NCI-H226 (cell line): ENCODE measurements at places on chromosomes 12 and 14.

GRCh38 chr12:29508949-29509348 is 11.5 kb upstream of the OVCH1 start:
- DNase-seq = no peak

- DNase-seq = peak; percentile 88
Observed at GRCh38 chr14:100439781-100440180, 116.6 kb downstream of the SLC25A47 start.

- peak; percentile 82 for DNase-seq
Observed at GRCh38 chr12:92439420-92439805, 263.4 kb upstream of the PLEKHG7 start.

- no peak for DNase-seq
Observed at GRCh38 chr14:98877065-98877464, 394.9 kb downstream of the BCL11B start.

DNA sequence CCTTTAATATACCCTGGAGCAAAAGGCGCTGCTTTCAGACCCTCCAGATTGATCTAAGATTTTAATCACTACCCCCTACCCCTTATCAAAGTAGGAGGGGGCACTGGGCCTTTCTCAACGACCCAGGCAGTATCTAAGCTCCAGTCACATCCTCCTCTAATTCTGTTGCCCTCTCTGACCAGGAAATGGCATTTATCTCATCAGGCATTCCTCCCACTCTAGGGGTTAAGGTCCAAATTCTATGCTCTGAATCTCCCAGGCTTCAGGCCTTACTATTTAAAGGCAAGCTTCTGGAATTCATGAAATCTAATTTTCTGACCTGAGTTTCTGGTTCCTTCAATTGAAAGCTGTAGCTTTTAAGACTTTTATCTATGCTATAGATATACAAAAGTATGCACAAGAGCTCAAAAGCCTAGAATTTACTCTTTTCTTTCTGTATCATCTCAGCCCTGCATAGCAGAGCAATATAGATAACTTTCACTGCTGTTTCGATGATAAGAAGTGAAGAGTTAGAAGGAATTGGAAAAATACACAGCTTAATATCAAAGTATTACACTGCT is 622.9 kb downstream of the RPS29 start:
- DNase-seq = no peak

DNA sequence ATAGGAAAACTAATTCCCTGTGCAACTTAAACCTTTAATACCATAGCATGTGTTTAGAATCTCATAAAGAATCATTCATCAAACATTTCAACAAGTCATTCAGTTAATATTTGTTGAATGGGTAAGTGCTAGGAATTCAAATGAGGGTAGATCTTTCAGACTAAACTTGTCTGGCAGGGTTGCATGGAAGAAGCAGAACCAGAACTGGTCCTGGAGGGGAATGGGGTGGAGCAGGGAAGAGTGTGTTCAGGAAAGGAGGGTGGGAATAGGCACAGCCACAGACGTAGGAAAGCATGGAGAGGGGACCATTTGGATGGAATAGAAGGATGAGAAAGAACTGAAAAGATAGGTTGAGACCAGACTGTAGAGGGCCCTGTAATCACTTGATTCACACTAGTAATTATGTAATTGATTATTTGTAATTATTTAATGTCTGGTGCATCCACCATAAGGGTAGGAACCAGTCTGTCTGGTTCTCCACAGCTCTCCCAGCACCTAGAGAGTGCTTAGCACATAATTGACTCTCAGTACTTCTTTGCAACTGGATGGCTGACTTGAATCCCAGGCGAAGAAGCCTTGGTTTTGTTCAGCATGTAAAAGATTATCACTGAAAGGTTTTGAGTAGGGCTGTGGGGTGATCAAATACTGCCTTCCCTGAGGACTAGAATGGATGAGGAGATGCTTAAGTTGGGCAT is 3.0 kb upstream of the MAP3K9 start:
- no peak for DNase-seq

DNA sequence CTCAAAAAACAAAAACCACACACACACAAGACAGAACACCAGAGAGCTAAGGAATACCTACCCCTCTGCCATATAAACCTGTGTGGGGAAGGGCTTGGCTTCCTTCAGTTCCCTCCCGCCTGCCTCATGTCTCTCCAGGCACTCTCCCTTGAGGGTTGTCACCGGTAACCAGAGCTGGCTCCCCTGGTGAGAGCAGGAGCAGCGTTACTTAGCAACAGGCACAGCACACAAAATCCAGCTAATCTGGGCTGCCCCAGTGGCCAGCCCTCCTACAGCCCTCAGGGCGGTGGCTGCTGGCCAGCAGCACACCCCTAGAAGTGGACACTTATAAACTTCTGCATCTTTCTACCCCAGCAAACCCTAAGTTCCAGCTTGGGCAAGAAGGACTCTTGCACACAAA is 21.6 kb upstream of the NR4A1 start:
- peak; percentile 57 for DNase-seq

DNA sequence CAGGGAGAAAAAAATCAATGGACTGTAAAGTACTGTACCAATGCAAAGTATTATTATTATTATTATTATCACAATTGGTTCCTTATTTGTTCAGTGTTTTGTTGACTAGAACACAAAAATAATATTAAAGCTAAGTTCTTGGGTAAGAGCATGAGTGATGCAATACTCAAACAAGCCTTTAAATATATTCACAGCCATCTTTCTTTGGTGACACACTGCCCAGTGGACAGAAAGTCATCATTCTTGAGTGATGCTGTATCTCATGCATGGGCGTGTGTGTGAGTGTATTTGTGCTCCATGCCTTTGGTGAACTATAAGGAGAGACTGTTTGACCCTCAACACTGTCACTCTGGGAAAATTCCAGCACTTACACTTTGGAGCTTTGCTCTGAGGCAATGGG is 93.6 kb downstream of the KCNK10 start:
- DNase-seq = no peak

DNA sequence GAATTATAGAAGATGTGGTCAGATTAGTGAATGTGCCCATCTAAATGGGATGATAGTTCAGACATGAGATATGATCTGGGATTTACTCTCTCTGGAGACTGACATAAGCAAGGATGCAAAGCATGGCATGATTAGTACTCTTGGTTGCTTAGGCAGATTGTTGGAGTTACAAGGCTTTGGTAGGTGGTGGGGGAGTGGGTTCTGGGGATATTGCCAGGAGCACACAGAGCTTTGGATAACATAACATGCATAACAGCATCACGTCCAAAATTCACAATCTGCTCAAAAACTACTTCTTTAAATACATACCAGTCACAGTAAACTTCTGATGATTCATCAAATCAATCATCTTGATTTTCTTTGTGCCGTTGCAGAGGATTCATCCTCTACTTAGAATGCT is 287.4 kb downstream of the ACSS3 start:
- no peak for DNase-seq

DNA sequence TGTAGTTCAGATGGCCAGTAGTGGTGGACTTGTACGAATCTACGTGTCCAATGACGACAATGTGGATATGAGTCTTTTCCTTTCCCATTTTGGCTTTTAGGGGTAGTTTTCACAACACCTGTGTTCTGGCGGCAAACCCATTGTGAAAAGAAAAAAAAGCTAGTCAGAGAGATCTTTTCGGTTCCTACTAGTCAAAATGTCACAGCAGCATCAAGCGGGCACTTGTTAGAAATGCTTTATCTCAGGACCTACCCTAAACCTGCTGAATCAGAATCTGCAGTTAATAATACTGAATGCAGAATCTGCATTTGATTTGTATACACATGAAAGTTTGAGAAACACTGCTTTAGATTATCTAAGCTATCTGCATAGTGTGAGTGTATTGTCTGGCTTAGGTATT is 18.3 kb downstream of the AEBP2 start:
- no peak for DNase-seq

DNA sequence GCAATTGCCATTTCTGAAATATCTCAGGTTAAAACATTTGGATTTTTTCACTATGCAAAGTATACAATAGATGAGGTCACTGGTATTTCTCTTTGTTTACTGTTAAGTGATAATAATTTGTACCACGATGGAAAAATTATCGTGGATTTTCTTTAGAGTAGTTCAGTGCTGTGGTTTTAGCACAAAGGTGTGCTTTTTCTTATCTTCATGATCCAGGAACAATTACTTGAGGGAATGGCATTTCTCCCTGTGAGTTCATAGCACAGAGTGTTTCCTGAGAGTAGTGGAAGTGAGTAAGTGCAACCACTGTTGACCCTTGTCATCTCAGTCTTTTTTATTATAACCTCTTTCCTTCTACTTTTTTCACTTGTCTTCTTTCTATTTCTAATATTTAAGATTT is 86.8 kb downstream of the FGD4 start:
- no peak for DNase-seq
